ENCODE measurements at places on chromosomes 3 and 15.

GRCh38 chr15:91468871-91469580 is 369.0 kb downstream of the SV2B start:
- DNase-seq, result no peak

GRCh38 chr15:84625123-84625522 is 24.3 kb downstream of the ZSCAN2 start:
- DNase-seq, result no peak

DNA sequence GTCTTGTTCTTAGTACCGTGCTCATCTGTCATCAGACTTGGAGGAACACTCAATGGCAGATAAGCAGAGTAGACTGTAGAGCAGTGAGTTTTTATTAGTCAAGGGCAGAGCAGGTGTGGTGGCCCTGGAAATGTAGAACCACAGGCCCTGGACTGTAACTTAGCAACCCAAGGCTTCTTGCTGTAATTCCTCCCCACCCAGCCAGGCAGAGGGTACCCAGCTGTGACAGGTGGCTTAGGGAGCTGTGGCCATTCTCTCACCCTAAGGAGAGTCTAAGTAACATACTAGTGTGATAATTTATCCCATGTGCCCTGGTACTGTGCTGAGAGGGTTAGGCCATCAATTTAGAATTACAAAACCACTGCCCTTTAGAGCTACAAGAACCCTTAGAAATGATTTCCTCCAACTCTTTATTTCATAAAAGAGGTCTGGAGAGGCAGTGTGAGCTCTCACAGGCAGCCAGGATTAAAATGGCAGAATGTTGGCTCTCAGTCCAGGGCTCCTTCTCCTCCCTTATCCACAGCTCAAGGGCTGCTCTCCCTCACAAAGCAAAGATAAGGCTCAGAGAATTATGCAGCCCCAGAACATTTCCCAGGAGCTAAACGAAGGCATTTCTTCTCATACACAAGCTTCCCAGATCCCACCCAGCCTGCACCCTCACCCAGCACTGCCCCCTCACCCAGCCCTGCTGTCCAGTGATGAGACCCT is 3.0 kb downstream of the POMGNT2 start:
- no peak for DNase-seq

- DNase-seq, result no peak
These were observed 7.5 kb downstream of the GNB5 start for GRCh38 chr15:52183562-52184173.

- DNase-seq, result no peak
These were observed 6.4 kb downstream of the KPNA1 start for GRCh38 chr3:122508135-122508914.

DNA sequence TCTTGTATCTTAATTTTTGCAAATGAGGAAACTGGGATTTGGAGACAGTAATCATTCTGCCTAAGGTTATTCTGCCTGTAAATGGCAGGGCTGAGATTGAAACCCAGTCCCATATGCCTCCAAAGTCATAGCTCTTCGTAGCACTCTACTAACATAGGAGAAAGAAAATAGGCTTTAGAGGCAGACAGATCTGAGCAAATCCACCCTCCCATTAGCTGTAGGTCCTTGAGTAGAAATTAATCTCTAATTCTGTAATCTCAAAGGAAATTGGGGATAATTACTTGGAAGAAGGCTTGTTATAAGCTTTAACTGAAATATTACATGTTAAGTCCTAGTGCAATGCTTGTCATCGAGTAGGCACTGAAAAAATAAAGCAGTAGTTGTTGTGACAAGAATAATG is 252.1 kb upstream of the PEX5L start:
- DNase-seq, result no peak

GRCh38 chr3:21901484-21901883 is 150.5 kb upstream of the ZNF385D start:
- no peak for DNase-seq

GRCh38 chr15:67126551-67127330 is 61.3 kb downstream of the SMAD3 start:
- no peak for DNase-seq

GRCh38 chr3:178103140-178103539 is 433.1 kb upstream of the KCNMB2 start:
- DNase-seq, result no peak

GRCh38 chr15:60372227-60372626 is 25.6 kb downstream of the ANXA2 start:
- DNase-seq, result no peak

DNA sequence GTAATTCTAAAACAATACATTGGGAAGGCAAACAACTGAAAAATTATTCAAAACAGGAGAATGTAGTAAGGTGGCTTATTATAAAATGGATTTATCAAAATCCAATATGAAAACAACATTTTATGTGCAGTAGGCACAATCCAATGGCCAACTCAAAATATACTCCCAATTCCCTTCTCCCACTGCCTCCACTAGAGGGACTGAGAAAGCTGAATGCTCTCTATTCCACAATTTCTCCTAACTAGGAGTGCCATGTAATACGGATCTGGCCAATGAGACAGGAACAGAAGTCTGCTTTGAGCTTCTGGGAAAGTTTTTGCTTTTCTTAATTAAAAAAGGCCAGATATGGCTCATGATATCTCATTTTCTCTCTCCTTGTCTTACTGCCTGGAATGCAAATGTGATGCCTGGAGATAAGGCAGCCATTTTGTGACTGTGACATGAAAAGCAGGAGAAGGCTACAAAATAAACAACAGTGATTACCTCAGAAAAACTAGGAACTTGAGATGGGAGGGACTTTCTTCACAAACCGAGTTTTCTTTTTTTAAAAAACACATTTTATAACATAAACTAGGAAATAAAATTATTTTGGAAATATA is 18.8 kb upstream of the VGLL4 start:
- no peak for DNase-seq

- no peak for DNase-seq
These were observed 24.5 kb downstream of the RASA2 start for GRCh38 chr3:141511361-141511760.

GRCh38 chr3:134161898-134162615 is 88.6 kb downstream of the RYK start:
- DNase-seq, result no peak

DNA sequence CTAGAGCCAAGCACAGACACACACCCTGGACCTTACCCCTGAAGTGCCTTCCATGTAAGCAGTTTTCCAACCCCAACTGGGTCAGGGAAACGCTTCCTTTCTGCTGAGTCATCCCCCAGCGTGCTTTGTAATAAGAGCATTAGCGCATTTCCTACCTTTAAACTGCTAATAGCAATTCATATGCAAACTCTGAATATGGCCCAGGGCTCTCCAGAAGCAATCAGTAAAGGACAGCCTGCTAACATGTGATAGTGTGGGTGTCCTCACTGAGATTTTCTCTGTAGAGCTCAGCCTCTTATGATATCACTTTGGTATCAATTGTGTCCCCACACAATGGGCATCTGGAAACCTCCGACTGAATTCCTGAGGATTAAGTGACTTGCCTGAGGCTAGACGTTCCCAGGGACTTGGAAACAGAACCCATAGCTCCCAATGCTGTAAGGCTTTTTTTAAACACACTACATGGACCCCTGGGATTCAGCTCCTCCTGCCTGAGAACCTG is 5.6 kb downstream of the GABRB3 start:
- no peak for DNase-seq

GRCh38 chr3:173823911-173824460 is 426.4 kb downstream of the NLGN1 start:
- no peak for DNase-seq

DNA sequence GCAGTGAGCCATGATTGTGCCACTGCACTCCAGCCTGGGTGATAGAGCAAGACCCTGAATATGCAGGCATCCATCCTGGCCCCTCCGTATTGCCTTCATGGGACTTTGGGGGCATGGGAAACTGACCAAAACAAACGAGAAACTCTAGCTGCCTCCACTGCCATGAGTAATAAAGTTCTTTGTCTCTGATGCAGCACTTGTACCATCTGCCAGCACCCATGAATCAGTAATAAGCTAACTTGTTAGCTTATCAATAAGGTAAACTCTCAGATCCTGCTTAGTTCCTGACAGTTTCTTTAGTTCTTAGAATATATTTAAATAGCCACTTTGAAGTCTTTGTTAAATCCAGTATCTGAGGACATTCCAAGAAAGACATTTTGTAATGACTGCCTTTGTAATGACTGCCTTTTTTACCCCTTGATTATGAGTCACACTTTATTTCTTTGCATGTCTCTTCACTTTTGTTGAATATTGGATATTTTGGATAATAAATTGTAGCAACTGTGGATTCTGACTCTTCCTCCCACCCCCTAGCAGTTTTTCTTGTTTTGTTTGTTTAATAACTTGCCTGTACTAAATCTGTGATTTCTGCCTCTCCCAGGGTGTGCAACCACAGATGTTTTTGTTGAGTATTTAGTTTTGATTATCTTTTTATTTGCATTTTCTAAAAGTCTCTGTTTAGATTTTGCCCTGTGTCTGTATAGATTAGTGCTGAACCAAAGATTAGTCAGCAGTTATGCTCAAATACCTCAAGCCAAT is 136.9 kb downstream of the HCN4 start:
- DNase-seq, result no peak

DNA sequence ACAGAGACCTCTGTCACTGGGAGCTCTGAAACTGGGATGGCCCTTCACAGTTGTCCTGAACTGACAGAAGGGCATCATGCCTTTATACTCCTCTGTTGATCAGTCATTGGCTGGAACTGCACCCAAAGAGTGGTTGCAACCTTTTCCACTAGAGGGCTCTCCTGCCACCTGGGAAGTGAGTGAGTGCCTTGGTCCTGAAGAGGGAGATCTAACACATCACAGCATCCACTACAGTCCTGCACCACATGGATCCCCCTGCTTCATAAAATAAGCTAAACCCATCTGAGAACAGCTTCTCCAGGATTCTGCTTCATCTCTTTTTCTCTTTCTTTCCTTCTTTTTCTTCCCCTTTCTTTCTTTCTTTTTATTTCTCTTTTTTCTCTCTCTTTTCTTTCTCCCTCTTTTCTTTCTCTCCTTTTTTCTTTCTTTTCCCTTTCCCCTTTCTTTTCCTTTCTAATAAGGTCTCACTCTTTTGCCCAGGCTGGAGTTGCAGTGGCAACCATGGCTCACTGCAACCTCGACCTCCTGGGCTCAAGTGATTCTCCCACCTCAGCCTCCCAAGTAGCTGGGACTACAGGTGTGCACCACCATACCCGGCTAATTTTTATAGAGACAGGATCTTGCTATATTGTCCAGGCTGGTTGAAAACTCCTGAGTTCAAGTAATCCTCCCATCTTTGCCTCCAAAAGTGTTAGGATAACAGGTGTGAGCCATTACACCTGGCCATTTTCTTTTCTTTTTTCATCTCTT is 42.8 kb upstream of the RAF1 start:
- peak; percentile 15 for DNase-seq

DNA sequence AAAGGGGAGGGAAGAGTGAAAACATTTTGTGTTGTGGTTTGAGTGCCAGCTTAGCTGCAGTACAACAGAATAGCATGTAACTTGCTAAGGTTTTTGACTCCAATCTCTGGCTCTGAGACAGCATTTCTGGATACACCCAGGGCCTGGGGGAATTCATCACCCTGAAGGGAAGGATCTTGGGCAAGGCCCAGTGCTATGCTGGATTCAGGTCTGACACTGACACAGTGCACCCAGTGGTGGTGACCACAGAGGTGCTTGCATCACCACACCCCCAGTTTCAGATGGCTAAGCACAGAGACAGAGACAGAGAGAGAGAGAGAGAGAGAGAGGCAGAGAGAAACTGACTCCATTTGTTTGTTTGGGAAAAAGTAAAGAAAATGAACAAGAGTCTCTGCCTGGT is 74.1 kb upstream of the KBTBD8 start:
- DNase-seq, result no peak

DNA sequence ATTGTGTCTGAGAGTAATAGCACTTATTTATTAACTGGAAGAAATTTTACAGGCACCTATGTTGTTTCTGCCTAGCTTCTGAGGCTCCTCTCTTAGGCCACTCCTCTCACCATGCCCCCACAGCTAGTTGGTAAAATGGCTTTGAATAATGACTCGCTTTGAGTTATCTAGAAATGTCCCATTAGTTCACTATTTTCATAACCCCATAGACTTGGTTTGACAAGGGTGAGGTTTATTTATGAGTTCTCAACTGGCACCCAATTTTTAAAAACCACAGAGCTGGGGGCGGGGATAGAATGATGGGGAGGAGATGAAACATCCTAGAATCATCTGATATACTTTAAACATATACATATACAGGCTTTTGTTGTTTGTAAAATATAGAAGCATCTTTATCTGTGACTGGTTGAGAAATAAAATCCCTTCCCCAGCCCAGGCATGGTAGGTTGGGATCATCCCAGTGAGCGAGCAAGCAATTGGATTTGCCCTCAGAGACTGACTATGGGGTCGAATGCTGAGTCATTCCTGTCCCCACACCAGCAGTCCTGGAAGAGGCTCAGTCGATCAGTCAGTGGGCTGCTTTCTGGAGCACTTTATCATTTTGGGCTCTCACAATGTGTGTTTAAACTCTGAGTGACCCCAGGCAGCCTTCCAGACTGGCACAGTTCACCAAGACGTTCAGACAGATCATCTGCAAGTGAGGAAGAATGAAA is 60.2 kb upstream of the TSEN2 start:
- DNase-seq, result no peak

DNA sequence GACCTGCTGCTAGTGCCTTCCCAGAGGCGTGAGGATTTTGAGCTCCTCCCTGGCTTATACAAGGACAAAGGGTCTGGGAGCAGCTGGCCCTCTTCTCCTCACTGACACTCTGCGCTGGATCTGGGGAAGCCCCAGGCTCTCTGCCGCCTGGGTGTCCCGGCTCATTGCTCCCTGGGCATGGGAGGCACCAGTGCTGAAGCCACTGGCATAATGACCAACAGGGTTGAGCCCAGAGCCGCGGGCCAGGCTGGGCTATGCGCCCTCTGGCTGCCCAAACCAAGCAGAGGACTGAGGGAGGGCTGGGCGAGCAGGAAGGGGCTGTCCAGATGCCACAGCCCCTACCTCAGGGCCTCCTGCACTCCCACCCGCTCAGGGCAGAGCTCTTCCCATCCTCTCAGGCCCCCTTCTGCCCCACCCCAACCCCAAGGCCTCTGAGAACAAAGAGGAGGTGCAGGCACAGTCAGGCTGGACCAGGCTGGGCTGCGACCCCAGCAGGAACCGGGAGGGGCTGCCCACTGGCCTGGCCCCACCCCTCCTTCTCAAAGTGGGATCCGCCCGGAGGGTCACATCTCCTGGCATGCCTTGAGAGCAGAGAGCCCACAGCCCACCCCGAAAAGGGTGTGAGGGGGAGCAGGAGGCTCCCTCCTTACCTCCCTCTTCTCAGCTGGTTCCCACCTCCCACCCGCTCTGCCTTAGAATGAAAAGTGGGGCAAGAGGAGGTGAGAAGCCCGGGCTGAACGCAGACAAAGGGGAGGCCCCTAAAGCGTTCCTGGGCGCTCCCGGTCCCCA is 1.6 kb downstream of the LINGO1 start:
- DNase-seq, result peak; percentile 76
